ENCODE measurements at places on chromosomes 6 and 20. TPM values are rescaled to one million over a fixed set of nuclear protein-coding genes. Genes with fewer than 3 reads are reported as not detected.

The SPATS1 gene
- not detected for total RNA-seq

The VSX1 gene
- not detected for total RNA-seq

The SGK2 gene
- 2.4 TPM for total RNA-seq

The SLC16A10 gene
- total RNA-seq: 24.4 TPM

The RBBP8NL gene
- not detected for total RNA-seq

The C6orf58 gene
- total RNA-seq: not detected

The HBS1L gene
- total RNA-seq: 48.5 TPM

The CST2 gene
- total RNA-seq: not detected

The KHDC1 gene
- 0.81 TPM for total RNA-seq

- DNase-seq: peak; percentile 68
Measured at GRCh38 chr6:4664117-4664626, 112.0 kb upstream of the CDYL start.

GRCh38 chr6:37693079-37693478 is 4.6 kb downstream of the MDGA1 start:
- DNase-seq: no peak

DNA sequence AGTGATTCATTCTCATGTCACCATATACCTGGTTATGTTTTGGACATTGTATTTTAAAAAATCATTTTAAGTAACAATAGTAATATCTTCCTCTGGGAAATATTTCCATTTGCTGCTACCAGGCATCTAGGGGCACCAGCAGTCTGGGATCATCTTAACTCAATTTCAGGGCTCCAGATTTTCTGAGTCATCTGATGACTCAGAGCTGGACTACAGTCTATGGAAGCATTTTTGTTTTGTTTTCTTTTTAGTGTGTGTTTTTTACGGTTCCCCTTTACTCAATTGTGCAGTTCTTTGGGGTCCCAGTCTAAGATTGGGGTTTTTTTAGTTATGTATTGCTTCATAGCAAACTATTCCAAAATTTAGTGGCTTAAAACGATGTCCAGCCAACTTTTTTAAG is 5.7 kb upstream of the FKBP5 start:
- DNase-seq: no peak

- no peak for DNase-seq
Measured at GRCh38 chr20:48760403-48760983, 67.3 kb downstream of the PREX1 start.

DNA sequence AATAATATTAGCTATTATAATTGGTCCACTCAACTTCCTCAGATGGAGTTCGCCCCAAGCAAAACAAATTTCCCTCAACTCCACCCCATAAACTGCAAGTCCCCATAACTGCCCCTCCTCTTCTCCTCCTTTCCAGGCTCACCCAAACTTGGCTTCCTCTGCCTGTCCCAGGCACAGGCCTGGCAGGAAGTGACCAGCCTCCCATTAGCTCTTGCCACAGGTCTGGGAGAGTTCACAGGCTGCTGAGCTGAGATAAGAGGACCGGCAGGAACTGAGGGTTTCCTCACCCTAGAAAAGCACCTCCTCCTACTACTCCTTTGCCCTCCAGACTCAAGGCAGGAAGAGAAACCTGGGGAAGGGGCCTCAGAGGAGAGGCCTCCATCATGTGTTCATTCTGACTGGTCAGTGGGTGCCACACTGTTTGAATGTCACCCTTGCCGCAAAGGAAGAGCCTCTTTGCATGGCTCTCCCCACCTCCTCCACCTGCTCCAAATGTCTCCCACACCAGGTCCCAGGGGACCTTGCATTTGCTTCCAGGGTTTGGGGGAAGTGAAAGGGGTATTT is 24.5 kb upstream of the SMIM29 start:
- DNase-seq: no peak

DNA sequence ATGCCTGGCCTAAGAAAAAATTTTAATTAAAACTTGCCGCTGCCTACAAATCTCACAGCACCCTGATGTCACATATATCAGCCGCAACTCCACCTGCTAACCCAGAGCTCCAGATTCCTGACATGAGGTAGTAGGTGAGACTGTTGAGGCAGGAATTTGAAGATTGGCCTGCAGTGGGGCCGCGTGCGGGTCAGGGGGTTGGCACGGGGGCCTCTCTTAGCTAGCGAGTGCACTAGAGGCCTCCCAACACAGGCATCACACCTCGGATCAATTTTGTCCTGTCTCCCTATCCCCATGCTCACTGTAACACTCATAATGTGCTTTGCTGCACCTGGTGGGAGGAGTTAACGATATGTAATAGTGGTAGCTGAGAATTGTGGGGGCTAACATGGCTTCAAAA is 349.8 kb downstream of the CDC5L start:
- no peak for DNase-seq

- DNase-seq: no peak
Measured at GRCh38 chr6:44733126-44733525, 345.6 kb downstream of the CDC5L start.

DNA sequence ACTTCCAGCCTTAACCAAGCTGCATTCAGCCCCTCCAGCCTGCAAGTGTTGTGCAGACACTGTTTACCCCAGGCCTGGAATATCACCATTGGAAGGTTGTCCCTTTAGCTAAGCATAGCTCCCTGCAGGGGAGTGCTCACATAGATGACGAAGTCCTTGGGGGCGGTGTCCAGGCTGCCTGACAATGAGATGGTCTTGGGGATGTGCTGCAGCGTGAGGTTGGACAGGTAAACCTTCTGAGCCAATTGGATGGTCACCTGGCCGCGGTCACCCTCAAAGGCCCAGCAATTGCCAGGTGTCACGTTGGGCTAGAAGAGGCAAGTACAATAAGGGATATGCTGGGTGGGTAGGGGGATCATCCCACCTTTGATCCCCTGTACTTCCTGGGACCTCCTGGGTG is 18.6 kb downstream of the SUN5 start:
- DNase-seq: no peak

- DNase-seq: no peak
Measured at GRCh38 chr6:79731471-79731870, 100.3 kb downstream of the SH3BGRL2 start.

DNA sequence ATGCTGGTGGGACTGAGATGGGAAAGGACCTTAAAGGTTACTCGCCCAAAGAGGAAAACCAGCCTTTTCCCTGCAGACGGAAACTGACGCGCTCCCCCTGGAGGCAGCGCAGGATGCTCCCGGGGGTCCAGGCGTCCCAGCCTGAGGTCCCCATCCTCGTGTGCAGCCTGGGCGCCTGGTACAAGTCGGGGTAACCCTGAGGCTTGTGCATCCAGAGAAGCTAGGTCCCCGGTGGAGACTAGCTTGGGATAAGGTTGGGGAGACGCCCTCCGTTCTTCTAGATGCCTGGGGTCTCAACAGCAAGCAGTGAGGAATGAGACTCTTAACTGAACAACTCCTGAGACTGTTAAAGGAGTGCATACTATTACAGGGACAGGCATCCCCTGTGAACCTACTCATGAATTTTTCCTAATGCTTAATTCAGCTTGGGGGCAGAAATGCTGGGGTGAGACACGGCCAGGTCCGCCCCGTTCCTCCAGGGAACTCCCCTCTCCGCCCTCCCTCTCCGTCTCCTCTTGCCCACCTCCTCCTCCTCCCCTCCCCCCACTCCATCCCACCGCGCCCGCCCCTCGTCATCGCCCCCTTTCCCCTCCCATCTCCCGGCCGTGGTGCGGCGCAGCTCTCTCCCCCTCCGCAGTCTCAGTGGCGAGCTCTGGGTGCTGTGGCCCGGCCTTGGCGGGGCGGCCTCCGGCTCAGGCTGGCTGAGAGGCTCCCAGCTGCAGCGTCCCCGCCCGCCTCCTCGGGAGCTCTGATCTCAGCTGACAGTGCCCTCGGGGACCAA is at the start of gene PRSS35:
Gene PRSS35, plus strand, starts transcription at position 634 of the 781 bp plus-strand sequence. CDS start 10,908 bp downstream, outside the sequence.
- no peak for DNase-seq

- DNase-seq: no peak
Measured at GRCh38 chr6:148912252-148912651, 165.4 kb downstream of the UST start.

DNA sequence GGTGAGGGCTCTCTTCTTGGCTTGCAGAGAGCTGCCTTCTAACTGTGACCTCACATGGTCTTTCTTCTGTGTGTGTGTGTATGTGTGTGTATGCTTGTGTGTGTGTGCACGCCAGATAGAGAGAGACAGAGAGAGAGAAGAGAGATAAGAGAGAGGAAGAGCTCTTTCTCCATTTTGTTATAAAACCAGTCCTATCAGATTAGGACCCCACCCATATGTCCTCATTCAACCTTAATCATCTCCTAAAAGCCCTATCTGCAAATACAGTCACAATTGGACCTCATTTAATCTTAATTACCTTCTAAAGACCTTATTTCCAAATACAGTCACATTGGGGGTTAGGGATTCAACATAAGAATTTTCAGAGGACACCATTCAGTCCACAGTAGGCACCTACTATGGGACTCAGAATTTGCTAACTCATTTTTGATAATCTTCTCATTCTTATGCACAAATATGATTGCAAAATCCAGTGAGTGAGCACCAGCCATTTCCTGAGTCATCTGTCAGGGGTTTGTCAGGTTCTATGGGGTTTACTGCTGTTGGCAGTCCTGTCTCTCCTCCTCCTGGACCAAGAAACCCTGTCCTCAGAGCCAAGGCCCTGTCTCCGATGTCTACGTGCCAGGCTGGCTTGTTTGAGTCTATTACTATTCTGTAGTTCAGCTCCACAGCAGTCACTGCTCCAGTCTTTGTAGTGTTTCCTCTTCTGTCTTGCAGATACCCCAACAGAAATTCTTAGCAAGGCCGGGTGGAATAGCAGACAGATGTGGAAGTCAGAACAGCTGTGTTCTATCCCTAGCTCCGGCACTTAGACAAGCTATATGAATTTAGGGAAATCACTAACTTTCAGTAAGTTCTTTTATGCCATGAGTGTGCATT is 59.0 kb upstream of the FAM184A start:
- no peak for DNase-seq

- DNase-seq: no peak
Measured at GRCh38 chr6:36615018-36615761, 21.0 kb downstream of the SRSF3 start.

DNA sequence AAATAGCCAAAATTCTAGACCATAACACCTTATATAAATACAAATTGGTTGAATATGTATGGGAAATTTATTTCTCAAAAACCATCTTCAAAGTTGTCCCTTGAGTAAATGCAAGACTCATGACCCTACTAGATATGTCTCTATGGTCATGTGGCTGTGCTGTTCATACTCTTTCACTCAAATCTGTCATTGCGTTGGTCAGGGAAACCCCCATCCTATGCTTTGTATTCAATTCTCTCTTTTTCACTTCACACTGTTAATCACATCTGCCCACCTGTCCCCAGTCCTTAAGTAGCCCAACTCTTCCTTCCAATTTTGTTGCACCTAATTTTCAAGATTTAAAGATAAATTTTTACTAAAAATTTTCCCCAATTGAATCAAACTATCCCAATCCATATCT is 51.0 kb downstream of the RPS12 start:
- DNase-seq: no peak

DNA sequence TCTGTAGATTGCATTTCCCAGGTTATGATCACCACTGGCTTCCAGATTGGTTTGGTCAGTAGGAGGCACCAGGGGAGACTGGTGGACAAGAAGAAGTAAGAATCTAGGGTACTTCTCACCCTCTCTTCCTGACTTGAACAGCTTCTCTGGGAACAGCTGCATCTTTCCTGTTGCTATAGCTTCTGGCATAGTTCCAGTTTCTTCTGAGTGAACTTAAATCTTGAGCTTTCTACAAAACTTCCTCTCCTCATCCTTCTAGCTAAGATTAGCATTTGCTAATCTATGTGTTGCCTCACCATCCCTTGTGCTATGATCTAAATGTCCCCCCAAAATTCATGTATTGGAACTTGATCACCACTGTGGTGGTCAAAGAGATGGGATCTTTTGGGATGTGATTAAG is 724.6 kb downstream of the UTRN start:
- no peak for DNase-seq

GRCh38 chr6:125858427-125859320 is 67.9 kb downstream of the NCOA7 start:
- DNase-seq: no peak

GRCh38 chr6:10886691-10887502 is at the start of gene SYCP2L:
SYCP2L (plus strand) TSS chr6:10887052; CDS start chr6:10887127, 75 bp downstream.
- no peak for DNase-seq

DNA sequence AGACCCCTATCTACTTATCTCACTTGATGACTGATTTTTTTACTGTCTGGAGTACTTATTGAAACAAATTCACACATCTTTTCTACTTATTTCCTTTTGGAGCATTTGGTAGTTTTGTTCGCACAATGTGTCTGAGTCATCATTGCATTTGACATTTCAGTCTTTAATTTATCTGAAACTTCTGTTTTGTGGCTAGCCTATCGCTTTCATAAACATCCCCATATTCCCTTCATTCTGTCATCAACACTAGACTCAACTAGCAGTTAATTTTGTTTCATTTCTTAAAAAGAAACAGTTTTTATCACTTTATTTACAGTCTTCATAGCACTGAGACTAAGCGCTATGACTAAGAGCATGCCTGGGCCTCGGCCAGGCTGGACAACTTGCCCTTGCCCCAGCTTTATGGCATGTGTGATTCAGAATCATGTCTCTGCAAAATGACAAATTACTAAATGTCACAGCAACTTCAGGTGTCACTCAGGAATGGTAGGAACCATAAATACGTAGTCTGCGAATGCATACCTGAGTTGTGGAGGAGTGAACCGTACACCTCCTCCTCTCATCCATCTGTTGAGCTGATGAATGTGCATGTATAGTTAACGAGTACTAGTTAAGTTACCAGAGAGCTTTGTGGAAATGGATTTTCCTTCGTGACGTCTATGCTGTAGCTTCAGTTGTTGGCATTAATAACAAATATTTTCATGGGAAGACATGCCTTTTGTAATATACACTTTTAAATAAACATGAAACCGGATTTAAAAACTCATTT is 16.2 kb downstream of the L3MBTL3 start:
- no peak for DNase-seq

DNA sequence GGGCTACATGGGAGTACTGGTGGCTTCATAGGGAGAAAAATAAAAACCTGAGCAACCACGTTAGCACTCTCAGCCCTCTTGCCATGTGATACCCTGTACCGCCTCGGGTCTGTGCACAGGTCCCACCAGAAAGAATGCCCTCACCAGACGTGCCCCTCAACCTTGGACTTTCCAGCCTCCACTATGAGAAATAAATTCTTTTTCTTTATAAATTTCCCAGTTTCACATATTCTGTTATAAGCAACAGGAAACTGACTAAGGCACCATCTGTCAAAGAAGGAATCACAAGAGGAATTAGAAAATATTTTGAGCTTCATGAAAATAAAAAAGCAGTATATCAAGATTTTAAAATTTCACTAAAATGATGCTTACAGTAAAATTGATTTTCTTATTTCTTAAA is 168.4 kb upstream of the BMP5 start:
- no peak for DNase-seq

- DNase-seq: no peak
Measured at GRCh38 chr20:48374991-48375595, 452.7 kb downstream of the PREX1 start.

DNA sequence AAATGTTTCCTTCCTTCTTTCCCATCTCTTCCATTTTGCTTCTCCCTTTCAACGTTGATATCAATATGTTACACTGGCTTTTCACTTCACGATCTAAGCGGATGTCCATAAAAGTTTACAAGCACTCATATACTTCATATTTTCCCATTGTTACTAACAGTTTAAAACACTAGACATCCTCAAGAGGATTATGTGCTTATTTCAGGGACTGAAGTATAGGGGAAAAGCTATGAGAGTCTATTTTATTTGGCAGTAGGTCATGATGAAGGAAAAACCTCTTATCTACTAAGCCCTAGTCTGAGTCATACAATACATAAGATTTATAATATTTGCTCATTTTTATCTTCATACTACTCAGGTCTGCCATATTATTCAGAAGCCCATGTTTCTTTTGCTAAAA is 20.6 kb upstream of the EPB41L2 start:
- no peak for DNase-seq

- DNase-seq: no peak
Measured at GRCh38 chr20:33250666-33251065, 14.9 kb downstream of the BPIFA1 start.
